ENCODE measurements at places on chromosomes 7 and 10. TPM values are rescaled to one million over a fixed set of nuclear protein-coding genes. Genes with fewer than 3 reads are reported as not detected.
A peak's percentile ranks its signal among the peaks of the same experiment; 100 is the strongest.

- DNase-seq = no peak
Observed at GRCh38 chr10:79020605-79021004, 48.2 kb upstream of the ZMIZ1 start.

GRCh38 chr10:106711313-106711906, 453.1 kb downstream of the SORCS1 start:
- peak; percentile 43 for DNase-seq

DNA sequence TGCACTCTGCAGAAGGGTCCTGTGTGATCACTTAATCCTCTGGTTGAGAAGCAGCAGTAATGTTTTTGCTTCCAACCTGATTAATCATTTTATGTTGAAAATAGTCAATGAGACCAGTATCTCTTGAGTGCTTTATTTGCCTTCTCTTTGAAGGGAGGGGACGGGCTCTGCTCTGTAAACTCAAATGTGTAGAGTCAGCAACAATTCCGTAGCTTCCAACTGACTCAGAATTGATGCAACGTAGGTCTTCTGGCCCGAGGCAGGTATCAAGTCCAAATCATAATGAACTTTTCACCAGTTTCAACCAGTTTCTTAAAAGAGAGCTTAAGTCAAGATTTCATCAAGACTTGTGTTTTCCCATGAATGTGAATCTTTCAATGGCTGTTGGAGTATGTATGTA, 26.3 kb downstream of the GUSB start:
- DNase-seq = no peak

DNA sequence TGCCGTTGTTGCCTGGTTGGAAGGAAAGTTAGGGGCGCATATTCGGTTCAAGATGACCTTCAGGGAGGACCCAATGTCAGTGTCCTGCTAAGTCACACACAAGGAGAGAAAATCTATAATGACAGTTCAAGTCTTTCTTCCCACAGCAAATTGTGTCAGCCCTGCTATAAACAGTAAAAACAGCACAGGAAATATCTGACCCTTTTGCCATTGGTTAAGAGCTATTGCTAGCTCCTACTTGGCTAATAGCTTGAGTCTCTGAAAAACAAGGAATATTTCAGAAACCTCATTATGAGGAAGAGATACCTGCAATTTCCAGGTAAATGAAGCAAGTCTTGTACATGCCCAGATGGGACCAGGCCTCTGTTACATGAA, 175.6 kb downstream of the SKIDA1 start:
- no peak for DNase-seq

DNA sequence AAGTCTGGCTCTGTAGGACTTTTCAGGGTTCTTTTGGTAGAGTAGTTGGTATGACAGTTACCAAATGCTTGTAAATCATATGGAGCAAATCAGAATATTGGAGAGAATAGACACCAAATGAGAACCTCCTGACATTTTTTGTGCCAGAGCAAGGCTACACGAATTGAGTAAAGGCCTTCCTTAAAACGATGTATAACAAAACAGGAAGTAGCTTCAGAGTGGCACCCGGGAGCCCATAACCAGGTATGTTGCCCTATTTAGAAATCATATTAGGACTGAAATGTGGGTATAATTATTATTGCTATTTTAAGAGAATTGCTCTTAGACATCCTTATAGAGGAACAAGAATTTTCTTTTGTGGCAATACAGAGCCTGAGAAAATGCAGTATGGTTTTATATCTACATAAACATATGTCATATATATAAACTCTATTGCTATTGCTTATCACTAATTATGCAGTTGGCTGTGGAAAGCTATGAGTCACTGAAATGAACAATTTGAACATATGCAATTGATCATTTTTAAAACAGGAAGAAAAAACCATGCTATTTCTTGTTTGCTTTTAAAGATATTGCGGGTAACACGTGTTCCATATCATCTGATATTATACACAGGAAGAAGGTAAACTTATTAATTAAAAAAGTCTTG, 197.4 kb upstream of the MTPN start:
- DNase-seq = no peak

- no peak for DNase-seq
Observed at GRCh38 chr7:142063551-142064442, 47.7 kb upstream of the MGAM2 start.

DNA sequence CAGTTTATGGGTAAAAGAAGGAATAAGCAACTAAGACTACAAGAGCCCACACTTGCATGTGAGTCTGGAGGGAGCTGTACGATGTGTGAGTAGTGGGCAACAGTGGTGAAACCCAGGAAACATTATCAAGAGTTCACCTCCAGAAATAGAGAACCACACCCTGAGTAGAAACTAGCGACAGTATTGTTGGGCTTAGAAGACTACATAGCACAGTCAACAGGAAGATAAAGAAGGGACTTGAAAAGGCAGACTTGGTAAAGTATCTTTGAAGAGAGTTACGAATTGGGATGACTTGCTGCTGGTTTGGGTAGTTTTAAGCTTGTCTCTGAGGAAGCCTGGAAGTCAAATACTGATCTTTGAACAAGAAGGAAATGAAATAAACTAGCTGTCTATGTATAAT, 223.2 kb upstream of the GNAI1 start:
- no peak for DNase-seq

DNA sequence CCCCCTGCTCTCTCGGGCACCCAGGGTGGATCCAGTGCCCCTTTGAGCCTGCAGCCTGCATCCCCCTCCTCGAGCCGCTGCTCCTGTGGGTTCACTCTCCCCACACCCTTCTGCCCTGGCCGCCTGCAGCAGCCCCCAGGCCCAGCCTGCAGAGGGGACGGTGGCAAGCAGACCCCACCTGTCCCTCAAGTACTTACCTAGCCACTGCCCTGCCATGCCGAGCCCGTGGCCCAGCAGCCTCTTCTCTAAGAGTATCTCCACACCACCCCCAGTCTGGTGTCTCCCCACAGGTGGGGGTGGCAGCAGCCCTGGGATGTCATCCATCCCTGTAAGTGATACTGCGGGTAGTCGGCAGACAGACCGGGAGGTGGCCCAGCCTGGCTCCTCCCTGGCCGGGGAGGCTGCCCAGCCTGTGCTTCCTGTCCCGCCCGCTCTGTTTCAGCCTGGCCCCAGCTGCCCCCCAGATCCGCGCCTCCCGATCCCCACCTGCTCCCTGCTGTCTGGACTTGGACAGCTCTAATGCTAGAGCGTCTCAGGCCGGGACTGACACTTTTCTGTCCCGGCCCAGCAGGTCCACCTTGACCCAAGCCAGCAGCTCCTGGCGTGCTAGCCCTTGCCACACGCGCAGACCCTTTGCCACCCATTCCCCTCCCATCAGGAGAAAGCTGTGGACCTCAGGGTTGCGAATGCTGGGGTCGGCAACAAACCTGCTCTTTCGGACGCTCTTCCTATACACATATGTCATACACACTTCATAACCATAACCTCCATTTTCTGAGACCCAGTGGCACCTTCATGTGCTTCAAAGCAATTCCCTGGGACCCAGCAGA, 25.0 kb downstream of the YKT6 start:
- DNase-seq = no peak

GRCh38 chr7:26485367-26485934, 193.8 kb downstream of the SNX10 start:
- no peak for DNase-seq

- DNase-seq = no peak
Observed at GRCh38 chr7:30931161-30931928, 19.7 kb downstream of the AQP1 start.

GRCh38 chr7:82266081-82266480, 177.5 kb downstream of the CACNA2D1 start:
- no peak for DNase-seq

GRCh38 chr7:142161921-142162320, 50.4 kb downstream of the MGAM2 start:
- no peak for DNase-seq

DNA sequence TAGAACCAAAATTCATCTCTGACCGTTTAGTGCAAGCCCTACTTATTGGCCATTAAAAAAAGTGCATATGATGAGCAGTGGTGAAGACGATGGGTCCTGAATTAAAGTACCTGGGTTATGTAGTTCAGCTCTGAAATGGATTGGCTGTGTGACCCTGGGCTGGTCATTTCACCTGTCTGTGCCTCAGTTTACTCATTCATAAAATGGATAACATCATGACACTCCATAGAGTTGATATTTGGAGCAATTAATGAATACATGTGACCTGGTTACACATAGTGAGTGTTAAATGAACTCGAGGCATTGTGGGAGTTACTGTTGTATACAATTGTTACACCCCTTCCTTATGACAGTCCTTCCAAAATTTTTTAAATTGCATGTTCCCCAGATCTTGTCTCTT, 9.1 kb downstream of the MAP3K8 start:
- DNase-seq = no peak

DNA sequence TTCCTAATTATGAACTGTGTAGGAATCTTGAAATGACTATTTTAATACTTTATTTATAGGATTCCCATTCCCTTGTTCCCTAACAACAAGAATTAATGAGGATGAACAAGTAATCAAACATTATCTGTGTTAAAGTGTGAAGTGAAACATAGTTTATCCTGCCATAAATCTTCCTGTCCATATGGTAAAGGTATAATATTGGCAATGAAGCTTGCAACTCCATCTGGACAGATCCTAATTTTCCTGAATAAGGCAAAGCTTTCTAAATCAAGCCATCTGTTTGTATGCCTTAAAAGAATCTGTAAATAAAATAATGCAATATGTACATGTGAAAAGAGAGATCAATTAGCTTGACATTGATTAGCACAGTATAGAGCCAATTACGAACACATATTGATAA, 529.0 kb downstream of the ANKRD7 start:
- DNase-seq = no peak

- DNase-seq = no peak
Observed at GRCh38 chr10:107098326-107098725, 66.2 kb downstream of the SORCS1 start.

DNA sequence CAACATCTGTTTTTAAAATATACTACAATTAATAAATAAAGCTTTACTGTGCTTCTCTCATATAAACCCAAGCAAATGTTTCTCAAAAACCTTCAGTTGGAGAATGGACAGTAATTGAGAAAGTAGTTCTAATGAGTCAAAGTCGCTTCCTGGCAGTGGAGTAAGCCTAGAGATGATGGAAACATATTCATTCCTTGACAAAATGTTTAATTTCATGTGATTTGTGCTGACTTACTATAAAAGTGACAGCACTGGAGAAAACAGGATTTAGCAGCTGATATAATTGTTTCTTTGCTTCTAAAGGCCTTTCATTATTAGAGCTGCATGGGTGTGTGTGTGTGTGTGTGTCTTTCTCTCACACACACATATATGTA, 9.0 kb downstream of the ELMO1 start:
- DNase-seq = no peak

DNA sequence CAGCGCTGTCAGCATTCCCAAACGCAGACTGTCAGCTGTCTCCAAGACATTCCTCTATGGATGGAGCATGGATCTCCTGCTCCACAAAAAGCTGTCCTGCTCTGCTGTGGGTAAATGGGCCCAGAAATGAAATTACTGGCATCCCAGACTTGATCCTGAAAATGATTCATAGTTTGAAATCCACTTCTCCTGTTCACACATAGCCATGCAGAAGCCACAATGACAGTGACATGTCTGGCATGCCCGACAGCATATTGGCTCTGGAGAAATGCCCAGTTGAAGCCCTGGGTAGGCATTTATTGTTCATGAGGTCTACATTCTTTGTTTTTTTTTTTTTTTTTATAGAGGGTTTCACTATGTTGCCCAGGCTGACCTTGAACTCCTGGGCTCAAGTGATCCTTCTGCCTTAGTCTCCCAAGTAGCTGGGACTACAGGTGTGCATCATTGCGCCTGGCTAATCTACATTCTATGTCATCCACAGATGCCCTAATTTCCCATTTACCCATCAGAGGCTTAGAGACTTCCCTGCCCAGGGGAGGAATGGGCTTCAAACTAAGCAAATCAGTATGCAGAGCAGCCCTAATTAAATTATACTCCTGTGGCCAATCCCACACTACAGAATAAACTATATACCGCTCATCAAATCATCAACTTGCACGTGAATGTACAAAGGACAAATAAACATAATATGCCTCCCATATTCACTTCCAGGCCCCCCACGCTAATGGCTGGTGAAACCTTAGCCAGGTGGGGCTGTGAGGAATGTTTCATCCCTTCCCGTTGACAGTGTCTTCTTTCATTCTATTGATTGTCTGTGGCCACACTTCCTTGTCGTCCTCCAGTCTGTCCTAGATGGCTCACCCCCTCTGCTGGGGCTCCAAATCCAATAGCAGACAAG, 61.8 kb upstream of the EEPD1 start:
- DNase-seq = no peak

DNA sequence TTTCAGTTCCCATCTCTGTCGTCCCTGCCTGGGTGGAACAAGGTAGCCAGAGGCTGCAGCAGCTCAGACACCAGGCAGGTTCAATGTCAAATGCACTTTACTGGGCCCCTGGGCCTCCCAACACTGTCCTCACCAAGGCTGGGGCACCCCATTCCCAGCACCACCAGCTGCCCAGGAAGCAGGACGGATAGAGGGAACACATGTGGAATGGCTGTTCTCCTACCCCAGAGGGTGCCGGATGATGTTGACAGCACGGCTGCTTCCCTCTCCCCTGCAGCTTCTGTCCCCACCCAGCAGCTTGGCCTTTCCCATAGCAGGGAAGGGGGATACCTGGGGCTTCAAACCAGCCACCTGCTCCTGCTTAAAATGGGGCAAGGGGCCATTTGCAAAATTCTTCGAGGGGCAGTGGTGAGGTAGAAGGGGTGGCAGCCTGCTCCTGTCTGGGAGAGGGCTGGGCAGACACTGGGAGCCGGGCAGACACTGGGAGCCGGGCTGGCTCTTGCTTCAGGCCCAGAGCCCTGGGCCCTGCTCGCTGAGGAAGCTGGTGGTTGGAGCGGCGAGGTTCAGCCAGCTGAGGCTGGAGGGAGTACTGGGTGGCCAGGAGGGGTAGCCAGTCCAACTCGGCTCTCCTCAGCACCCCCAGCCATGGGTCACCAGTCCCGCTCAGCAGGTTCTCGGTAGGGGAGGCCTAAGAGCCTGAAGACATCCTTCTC, 9.1 kb downstream of the POLL start:
- DNase-seq = no peak

- DNase-seq = no peak
Observed at GRCh38 chr10:132684164-132684891, 101.6 kb downstream of the NKX6-2 start.

- DNase-seq = no peak
Observed at GRCh38 chr7:128172151-128172550, 68.9 kb upstream of the LEP start.

CFAP58 gene
- total RNA-seq = 0.71 TPM

HKDC1 gene
- 0.78 TPM for total RNA-seq

CLCN1 gene
- total RNA-seq = 0.33 TPM

PTPN12 gene
- 111 TPM for total RNA-seq

PAPOLB gene
- total RNA-seq = 0.11 TPM

PGAM2 gene
- total RNA-seq = 1.4 TPM

TSPAN13 gene
- total RNA-seq = 29.9 TPM

SOSTDC1 gene
- total RNA-seq = 0.55 TPM

Data from H1 (cell line).